A172 (cell line): ENCODE measurements at places on chromosomes 6 and 20. TPM values are rescaled to one million over a fixed set of nuclear protein-coding genes. Genes with fewer than 3 reads are reported as not detected.
A peak's percentile ranks its signal among the peaks of the same experiment; 100 is the strongest.

The ERVFRD-1 gene
- not detected in 2 replicates for total RNA-seq

The C20orf96 gene
- total RNA-seq, result 3.1 and 3.8 TPM in 2 replicates

The TNFRSF6B gene
- 2.4 and 3.4 TPM in 2 replicates for total RNA-seq

The SUMO4 gene
- total RNA-seq, result 0.10 and 0.38 TPM in 2 replicates

The PRICKLE4 gene
- not detected in 2 replicates for total RNA-seq

The CCNC gene
- 93.1 and 102 TPM in 2 replicates for total RNA-seq

DNA sequence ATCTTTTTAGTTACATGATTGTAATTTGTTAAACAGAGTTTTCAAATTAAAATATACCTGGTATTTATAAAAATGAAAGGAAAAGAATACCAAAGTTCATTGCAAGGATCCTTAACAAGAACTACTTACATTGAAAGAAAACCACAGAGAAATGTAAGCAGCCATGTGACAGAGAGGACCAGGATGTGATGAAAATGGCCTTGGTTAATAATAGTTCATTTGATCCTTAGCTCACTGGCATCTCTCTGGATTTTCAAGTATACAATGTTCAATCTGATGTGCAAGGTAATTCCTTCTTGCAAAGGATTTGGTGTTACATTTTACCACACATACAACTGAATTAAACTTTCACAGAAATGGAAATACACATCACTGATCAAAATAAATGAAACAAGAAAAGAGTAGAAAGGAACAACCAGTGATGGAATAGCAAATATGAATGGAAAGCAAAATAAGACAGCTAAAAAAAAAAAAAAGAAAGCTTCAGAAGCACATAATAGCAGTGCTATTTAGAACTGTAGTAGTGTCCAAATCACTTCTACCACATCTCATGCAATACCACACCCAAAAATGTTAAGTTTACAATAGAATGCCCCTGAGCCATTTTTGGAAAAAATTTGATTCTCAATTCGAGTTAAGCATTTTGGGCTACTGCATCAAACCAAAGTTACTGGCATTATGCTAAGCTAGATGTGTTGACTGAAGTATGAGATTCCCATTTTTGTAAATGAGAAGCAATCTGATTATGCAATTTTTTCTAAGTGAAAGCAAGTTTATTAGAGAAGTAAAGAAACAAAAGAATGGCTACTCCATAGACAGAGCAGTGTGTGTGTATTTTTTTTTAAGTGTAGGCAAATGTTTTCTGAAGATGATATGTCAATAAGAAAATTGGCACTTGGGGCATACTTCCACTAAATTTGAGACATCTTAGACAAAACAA, 22.6 kb upstream of the HLA-A start:
- no peak for DNase-seq

DNA sequence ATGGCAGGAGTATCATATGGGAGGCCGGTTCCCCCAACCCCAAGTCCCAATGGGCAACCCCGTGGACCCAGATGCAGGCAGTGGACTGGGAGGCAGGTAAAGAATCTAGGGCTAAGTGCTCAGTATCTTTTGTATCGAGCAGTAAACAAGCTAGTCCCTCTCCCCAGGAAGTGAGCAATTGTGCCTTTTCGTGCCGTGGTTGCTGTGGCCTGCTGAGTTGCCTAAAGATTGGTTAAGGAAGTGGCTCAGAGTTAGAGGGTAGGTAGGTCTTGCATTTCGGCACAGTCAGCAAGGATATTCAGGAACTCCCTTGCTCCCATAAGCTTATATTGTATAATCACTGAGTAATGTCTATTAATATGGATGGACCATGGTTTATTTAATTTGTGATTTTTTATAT, 1.3 kb upstream of the DNAH8 start:
- DNase-seq, result no peak

DNA sequence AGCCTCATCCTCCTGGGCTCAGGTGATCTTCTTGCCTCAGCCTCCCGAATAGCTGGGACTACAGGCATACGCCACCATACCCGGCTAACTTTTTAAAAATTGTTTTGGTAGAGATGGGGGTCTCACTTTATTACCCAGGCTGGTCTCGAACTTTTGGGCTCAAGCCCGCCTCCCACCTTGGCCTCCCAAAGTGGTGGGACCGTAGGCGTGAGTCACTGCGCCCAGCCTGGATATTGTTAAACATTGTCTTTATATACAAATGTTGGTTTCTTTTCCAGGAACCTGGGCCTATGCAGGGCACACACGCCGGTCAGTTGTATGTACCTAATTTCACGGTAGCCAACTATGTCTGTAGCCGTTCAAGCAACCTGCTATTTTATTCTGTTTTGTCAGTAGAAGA, 60.1 kb downstream of the SYNJ2 start:
- DNase-seq, result no peak

DNA sequence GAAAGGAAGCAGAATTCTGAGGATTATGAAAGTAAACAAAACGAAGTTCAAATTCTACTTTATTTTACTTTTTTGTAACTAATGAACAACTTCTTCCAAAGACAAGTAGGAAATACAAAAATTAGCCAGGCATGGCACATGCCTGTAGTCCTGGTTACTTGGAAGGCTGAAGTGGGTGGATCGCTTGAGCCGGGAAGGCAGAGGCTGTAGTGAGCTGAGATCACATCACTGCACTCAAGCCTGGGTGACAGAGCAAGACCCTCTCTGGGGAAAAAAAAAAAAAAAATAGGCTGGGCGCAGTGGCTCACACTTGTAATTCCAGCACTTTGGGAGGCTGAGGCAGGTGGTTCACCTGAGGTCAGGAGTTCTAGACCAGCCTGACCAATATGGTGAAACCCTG, 82.3 kb downstream of the ATG5 start:
- no peak for DNase-seq

- no peak for DNase-seq
These were observed 19.9 kb upstream of the CCN6 start for GRCh38 chr6:112033791-112034615.

DNA sequence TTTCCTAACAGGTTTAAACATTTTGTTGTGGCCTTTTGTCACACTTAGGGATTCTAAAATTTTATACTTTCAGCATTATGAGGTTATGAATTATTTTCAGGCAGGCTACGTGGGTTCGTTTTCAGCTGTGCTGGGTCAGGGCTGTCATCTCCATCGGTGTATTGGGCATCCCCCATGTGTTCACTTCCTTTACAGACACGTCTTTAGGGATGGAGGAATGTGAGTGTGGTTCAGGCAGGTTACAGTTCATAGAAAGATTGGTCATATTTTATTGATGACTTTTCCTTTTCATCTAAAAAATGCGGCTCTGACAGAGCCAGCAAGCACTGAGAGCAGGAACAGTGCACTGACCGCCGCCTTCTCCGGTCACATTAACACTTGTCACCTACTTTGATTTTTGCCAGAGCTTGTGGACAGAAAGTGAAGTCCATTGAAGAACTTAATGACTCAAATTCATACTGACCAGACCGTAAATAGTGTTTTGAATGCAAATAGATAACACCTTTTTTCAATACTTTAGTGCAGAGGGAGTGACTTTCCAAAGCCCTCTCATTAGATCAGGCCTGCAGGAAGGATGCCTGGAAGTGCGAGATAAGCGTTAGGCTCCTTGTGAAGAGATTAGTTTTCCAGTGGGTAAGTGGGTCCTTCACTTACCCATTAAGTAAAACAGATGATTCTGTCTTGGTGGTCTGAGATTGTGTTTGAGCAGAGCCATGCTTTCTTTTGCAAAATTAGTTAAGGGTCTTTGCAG, 113.1 kb downstream of the TIAM2 start:
- no peak for DNase-seq

- no peak for DNase-seq
These were observed 63.7 kb upstream of the POPDC3 start for GRCh38 chr6:105243487-105243886.

DNA sequence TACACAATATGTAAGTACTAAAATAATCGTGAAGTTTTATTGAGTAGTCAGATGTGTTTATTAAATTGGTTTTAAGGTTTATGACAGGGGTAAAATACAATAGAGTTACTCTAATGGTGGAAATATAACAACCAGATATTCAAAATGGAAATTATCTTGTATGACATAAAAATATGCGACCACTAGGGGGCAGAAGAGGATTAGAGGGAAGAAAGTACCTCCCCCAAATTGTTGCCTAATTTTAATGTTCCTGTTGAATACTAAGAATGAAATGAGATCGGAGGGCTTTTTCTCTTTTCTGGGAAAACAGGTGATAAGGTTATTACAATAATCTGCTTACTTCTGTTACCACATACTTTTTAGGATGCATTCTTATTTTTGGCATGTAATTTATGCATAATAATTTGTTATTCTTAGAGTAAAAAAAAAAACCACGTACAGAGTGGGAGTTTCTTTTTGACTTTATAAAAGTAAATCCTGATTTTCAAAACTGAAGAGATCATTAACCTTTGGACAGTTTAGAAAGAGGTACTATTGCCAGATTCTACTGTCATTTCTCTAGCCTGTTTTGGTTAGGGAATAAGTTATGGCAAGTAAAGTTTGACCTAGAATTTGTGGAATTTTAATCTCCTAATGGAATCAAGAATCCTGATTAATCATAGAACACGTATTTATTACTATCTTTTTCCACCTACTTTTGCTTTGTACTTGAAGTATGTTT, 159.2 kb downstream of the CD109 start:
- DNase-seq, result peak; percentile 53

GRCh38 chr6:6533176-6533575, 55.3 kb upstream of the LY86 start:
- DNase-seq, result no peak

GRCh38 chr20:9286501-9287461, 217.9 kb downstream of the PLCB4 start:
- DNase-seq, result peak; percentile 48

- no peak for DNase-seq
These were observed 706.3 kb downstream of the TFAP2A start for GRCh38 chr6:9708600-9708999.

DNA sequence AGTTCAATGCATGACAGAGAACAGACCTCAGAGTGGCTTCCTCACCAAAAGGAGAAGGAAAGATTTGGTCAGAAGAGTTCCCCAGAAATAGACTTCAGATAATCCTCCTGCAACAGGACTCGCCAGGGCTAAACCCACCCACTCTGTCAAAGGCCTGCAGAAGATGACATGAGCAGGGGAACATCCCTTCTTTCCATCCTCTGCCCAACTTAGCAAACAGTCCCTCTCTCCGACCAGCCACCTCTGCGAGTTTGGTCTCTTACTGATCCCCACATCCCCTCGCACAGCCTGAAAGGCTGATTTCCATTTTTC, 7.5 kb downstream of the NFATC2 start:
- DNase-seq, result no peak

DNA sequence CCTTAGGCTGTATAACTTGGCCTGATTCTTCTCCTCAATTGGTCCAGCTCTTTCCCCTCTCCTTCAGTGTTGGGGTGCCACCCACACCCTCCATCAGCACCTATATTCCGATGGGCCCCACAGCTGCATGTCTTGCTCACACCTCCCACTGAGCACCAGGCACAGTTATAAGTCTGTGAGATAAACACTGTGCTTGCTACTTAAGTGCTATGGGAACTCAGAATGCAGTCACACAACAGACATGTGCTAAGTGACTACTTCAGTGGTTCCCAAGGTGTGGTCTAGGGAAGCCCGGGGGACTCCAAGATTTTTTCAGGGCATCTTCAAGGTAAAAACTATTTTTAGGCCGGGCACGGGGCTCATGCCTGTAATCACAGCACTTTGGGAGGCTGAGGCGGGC, 7.3 kb downstream of the ZC3H12D start:
- no peak for DNase-seq

GRCh38 chr6:41927253-41927652, 6.0 kb downstream of the BYSL start:
- DNase-seq, result no peak

DNA sequence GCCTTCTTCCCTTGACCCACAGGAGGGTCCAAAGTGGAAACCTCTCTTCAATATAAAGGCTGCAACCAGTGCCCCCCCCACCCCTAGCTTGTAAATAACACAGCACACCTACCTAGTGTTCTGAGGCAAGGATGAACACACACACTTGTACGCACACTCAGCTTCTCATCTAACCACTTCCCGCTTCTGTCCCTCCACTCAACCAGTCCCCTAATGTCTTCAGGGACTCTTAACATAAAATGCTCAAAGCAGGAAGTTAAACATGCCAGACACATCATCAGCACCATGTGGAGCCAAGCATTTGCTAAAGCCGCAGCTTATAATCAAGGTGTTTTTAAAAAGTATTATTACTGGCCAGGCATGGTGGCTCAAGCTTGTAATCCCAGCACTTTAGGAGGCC, 35.3 kb downstream of the FOXQ1 start:
- DNase-seq, result no peak

- no peak for DNase-seq
These were observed 28.1 kb downstream of the TAF8 start for GRCh38 chr6:42078386-42078785.

DNA sequence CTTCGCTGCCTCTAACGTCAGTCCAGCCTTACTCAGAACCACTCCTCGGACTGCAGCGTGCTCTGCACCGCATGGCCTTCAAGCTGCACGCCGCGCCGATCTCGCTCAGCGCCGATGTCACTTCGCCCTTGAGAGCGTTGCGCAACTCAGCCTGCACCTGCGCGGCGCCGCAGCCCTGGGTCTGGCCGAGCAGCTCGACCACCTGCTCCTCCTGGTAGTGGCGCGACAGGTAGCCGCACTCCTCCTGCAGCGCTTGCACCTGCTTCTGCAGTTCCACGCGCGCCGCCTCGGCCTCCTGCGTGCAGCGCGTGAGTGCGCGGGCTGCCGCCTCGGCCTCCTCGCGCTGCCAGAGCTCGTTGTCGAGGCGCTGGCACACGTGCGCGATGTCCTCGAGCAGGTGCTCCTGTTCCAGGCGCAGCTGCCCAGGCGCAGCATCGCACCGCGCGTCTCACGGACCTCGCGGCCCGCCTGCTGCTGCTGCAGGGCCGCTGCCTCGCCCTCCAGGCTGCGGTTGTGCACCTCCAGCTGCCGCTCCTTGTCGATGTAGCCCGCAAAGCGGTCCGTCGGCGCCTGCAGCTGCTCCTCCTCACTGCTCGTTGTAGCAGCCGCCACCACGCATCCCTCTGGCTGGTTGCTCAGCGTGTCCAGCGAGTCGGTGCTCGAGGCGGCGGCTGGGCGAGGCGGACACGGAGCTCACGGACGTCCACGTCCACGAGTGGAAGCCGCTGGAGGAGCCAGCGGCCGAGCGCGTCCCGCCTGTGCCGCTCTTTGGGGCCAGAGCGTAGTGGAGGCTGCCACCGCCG, 380.6 kb upstream of the CHD6 start:
- DNase-seq, result no peak

DNA sequence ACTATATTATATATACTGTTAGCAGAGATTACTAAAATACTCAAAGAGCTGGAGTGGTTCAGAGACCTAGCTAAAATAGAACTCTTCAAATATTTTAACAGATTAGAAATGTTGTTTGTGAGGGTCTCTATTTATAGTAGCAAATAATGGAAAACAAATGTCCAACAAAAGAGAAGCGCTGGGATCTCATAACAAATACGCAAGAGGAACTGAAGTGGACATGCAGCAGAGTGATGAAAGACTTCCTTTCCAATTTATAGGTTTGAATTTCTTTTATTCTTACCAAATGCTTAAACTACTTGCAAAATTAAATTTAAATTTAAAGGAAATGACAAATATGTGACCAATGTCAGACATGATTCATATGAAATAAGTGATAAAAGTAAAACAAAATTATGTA, 49.9 kb downstream of the PIGU start:
- DNase-seq, result no peak
